GM12878 (cell line): ENCODE measurements at places on chromosomes 6 and 20.

DNA sequence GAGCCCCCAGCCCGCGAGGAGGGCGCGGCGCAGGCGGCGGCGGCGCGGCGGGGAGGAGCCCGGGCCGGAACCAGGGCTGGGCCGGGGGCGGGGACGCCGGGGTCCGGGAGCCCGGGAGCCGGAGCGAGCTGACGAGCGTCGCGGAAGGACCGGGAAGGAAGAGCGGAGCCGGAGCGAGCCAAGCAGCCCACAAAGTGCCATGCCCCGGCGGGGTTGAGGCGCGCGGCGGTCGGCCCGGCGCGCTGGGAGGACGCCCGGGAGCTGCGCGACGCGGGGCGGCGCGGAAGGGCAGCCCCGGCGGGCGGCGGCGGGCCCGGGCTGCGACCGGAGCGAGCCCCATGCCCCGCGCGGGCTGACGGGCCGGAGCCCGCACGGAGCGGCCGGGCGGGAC is 289 bp downstream of the FOXP4 start:
- no peak for DNase-seq

DNA sequence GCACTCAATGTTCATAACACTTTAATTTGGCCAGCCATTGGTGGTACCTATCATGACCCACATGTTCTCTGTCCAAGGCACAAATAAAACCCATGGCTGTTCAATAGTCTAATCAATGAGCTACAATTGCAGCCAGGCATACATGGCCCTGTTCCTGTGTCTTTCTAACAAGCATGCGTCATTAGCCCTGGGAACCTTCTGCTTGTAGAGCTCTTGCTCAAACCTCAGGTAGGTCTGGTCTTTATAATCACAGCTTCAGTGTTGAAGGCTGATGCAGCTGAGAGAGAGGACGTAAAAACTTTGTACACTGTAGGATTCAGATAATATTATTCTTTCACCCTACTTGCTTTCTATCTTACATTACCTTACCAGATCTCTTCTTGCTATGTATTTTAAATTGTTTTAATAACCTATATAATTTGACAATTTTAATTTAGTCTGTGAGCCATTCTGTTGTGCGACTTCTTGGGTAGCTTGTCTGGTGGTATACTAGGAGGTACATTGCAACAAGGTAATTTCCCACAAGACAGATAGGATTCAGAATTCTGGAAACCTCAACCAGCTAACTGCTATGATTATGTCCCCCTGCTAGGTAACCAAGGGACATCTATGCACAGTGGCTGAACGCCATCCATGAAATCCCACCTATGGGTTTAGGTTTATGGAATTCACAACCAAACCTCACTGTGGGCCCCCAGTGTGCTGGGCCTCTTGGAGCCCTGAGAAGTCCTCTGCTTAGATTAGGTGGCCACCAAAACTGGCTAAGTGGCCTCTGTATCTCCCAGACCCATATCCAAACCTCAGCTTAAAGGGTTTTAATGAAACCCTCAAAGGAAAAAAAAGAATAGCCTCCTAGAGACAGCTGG is 55.4 kb upstream of the RIPOR2 start:
- no peak for DNase-seq

- DNase-seq = peak; percentile 33
Measured at GRCh38 chr6:101011186-101011585, 130.1 kb upstream of the ASCC3 start.

DNA sequence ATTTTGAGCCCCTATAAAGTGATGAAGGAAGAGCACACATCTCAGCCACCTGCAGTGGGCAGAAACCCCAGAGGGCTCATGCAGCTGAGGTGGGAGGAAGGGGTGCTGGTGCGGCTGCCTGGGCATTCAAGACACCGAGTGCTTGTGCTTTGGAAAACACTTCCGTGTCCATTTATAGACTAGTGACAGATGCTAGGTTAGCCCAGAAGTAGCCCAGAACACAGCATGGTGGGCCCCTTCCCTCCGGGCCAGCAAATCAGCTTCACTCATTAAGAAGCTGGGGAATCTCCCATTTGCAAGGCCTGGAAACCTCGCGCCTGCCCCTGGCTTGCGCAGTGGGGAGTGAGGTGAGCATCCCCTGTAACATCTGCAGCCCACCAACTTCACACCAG is 12.9 kb downstream of the BEND3 start:
- no peak for DNase-seq

- DNase-seq = no peak
Measured at GRCh38 chr6:89840538-89840937, 10.9 kb downstream of the CASP8AP2 start.

DNA sequence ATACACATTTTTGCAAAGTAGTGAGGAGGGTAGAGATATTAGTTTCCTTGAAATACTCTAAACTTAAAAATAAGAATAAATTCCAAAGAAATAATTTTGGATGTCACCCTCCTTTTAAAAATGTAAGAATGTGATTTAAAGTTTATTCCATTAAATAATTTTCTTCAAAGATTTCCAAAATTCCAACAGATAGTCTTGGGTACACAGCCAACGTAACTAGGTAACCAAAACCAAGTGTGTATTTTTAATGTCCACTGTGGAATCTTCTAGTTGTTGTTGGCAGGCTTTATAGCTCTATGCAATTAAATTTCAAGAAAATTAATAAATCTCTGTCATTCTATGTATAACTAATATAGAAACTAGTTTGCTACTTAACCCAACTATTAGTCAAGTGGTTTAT is 101.3 kb downstream of the COL21A1 start:
- no peak for DNase-seq

- DNase-seq = no peak
Measured at GRCh38 chr6:25472306-25472705, 179.7 kb upstream of the SCGN start.
